ENCODE measurements at places on chromosomes 4 and X. TPM values are rescaled to one million over a fixed set of nuclear protein-coding genes. Genes with fewer than 3 reads are reported as not detected.

GRCh38 chrX:100747703-100748102 lies 15.8 kb upstream of the SYTL4 start:
- no peak for ATAC-seq

DNA sequence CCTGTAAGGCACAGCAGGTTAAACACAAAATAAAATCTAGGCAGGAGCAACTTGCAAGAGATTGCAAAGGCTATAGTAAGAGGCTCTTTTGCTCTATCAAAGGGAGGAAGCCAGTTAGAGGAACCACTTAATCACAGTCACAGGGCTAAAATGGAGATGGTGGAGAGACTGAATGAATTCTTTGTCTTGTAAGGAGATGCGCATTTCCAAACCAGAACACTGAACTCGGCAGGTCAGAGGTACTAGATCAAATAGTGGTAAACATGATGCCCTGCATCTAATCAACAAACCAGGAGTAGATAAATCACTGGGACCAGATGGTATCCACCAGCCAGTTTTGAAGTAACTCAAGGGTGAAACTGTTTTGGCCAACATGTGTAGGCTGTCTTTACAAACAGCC lies 55.8 kb downstream of the GPC4 start:
- ATAC-seq = no peak

DNA sequence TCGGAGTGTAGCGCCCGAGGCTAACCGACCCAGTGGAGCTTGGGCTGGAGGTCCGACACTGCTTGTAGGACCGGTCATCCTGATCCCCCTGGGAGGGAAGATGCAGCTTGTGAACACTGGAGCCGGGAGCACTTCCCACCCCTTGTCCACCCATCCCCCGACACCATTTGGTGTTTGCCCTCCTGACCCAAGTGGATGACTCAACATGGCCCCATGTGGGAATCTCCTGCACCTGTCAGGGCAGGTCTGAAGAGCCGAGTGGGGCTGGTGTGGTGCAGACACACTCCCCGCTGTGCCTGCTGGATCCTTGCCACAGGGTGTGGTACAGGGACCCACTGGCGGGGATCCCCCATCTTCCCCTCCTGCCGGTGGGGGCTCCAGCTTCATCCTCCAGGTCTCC lies 90.0 kb upstream of the AFAP1 start:
- no peak for ATAC-seq

DNA sequence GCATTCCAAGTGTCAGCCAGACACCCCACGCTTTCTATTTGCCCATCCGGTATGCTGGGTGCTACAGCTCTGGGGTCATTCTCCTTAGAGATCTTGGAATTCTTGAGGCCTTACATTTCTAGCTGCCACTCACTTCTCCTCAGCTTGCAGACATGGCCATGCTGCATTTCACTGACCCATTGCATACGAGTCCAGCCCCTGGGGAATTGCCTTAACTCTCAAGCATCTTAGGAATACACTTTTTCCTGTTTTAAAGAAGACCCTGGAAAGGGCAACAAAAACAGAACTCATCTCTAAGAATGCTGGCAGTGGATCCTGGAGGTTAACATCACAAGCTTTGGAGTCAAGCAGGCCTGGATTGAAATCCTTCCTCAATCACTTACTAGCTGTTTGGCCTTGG lies 122.0 kb upstream of the LNX1 start:
- no peak for ATAC-seq

DNA sequence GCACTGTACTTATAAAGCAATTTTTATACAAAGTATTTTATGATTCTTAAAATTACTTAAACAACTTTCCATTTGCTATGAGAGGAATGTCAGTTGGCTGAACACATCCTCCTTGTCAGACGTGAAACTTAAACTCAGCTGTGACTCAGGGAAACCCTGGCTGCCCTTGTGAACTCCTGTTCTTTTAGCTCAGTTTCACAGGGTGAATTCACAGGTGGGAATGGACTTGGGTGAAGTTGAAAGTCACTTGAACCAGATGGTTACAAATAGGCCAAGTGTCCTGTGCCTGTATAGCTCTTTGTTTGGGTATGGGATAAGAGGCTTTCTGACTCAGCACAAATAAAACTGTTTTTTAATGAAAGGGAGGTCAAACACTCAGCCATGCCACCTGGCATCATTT lies 67.4 kb upstream of the FAM47B start:
- no peak for ATAC-seq

GRCh38 chr4:94262163-94263016 lies 54.7 kb downstream of the SMARCAD1 start:
- no peak for ATAC-seq

DNA sequence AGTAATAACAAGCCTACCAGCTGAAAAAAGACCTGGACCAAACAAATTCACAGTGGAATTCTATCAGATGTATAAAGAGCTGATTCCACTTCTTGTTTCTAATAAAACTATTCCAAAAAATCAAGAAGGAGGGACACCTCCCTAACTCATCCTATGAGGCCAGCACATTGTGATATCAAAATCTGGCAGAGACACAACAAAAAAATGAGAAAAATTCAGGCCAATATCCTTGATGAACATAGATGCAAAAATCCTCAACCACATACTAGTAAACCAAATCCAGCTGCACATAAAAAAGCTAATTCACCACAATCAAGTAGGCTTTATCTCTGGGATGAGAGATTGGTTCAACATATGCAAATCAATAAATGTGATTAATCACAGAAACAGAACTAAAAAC lies 147.9 kb upstream of the NEIL3 start:
- ATAC-seq = no peak

GRCh38 chrX:97494756-97495372 lies 611.2 kb downstream of the RPA4 start:
- no peak for ATAC-seq

GRCh38 chr4:174213731-174214100 lies 69.8 kb downstream of the FBXO8 start:
- no peak for ATAC-seq

TASL gene
- total RNA-seq = not detected

NUDT11 gene
- total RNA-seq = 38.0 TPM

RASGEF1B gene
- 47.9 TPM for total RNA-seq

CCDC149 gene
- total RNA-seq = 11.1 TPM

BCLAF3 gene
- 7.0 TPM for total RNA-seq

FAM133A gene
- not detected for total RNA-seq

Measured in motor neuron (in vitro differentiated cells).